Cortex of kidney (tissue), 1 donor: ENCODE measurements at places on chromosomes 2 and 18.

GRCh38 chr2:240645346-240645745, 20.1 kb downstream of the GPR35 start:
- no peak for DNase-seq

DNA sequence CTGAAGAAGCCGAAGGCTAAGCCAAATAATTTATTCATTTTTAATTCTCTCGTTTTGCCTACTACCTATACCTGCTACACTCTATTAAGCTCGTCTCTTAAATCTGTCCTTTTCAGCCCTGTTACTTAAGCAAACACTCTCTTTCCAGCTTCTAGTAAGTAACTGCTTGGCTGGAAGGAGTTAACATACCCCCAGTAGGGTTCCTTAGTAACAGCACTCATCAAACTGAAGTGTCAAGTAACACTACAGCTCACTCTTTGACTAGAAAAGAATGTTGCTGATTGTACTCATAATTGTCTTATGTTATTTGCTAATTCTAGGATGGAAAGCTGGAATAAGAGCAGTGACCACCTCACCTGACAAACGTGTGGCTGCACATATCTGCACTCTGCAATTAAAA, 120.0 kb upstream of the SCN7A start:
- no peak for DNase-seq

GRCh38 chr2:53562407-53562806, 205.2 kb upstream of the CHAC2 start:
- DNase-seq: no peak

GRCh38 chr18:36811430-36811829, 17.4 kb downstream of the TPGS2 start:
- no peak for DNase-seq

DNA sequence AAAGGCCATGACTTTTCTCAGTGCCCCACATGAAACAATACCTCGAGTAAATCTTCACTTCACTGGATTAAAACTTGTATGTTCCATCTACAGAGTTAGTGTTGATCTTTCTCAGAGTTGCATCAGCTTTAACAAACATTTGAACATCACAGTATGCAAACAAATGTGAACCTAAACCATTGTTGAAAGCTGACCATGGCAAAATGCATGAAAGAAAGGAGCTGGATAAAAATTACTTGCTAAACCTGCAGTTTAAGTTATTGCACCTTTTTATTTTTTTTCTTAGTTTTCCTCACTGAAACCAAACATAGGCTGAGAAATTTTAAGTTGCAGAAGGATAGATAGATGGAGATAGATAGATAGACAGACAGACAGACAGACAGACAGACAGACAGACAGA, 107.2 kb upstream of the UGP2 start:
- DNase-seq: no peak

- no peak for DNase-seq
Measured at GRCh38 chr18:37754141-37754540, 188.5 kb upstream of the CELF4 start.

- no peak for DNase-seq
Measured at GRCh38 chr18:59055345-59056032, 84.2 kb upstream of the SEC11C start.

DNA sequence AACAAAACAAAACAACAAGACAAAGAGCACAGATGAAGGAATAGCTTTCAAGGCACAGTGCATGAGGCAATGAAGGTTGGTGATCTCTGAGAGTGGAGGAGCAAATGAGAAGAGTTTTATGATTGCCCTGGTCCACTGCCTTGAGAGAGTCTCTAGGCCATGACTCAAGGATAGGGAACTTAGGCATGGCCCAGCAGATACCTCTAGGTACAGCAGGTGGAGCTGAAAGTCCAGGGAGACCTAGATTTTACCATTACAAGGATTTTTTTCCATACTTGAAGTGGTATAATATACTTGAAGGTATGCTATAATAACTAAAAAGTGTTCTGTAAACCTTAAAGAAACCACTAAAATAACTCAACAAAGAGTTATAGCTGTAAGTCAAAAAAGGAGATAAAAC, 239.5 kb upstream of the KLHL29 start:
- no peak for DNase-seq

DNA sequence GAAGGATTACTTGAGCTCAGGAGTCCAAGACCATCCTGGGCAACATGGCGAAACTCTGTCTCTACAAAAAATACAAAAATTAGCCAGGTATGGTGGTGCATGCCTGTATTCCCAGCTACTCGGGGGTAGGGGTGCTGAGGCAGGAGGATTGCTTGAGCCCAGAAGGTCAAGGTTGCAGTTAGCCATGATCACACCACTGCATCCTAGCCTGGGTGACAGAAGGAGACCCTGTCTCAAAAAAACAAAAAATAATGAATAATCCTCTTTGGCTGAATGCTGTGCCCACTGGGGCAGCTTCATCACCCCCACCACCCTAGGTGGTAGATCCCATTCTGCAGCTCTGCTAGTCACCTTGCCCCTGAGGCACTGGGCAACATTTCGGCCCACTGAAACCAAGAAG, 109.4 kb downstream of the ZFP36L2 start:
- no peak for DNase-seq

GRCh38 chr2:109289504-109290222, 160.7 kb downstream of the SH3RF3 start:
- no peak for DNase-seq
